ENCODE measurements at places on chromosomes 16 and 17.

DNA sequence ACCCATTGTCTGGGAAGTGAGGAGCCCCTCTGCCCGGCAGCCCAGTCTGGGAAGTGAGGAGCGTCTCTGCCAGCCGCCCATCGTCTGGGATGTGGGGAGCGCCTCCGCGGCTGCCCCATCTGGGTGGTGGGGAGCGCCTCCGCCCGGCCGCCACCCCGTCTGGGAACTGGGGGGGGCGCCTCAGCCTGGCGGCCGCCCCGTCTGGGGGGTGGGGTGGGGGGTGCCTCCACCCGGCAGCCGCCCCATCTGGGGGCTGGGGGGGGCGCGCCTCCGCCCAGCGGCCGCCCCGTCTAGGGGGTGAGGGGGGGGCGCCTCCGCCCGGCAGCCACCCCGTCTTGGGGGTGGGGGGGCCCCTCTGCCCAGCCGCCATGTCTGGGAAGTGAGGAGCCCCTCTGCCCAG is 78.4 kb downstream of the RPGRIP1L start:
- no peak for DNase-seq

DNA sequence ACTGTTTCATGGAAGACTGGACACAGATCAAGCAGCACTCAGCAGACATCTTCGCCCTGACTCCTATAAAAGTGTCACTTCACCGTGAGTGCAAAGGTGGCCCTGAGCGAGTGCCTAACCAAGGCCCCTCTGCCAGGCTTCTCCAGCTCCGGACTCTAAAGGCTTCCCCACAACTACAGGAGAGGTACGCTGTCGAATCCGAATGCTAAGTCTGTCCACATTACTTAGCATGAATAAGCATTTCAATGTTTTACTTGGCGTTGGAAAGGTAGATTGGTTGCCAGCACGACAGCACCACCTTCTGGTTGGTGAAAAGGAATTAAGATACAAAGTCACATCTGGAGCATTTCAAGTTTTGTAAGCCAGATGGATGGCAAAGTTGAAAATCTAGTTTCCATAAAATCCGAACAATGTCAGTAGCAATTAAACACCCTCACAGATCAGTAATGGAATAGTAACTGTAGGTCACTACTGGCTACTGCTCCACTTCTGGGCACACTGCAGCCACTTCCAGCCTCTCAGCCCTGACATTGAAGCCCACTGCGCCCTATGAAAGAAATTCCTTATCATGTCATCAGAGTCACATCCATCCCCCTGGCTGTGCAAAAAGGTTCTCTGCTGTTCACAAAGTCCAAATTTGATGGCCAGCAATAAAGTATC is 100.9 kb downstream of the PARN start:
- peak; percentile 27 for DNase-seq

GRCh38 chr16:59179446-59180082 is 445.4 kb upstream of the GOT2 start:
- DNase-seq: no peak

DNA sequence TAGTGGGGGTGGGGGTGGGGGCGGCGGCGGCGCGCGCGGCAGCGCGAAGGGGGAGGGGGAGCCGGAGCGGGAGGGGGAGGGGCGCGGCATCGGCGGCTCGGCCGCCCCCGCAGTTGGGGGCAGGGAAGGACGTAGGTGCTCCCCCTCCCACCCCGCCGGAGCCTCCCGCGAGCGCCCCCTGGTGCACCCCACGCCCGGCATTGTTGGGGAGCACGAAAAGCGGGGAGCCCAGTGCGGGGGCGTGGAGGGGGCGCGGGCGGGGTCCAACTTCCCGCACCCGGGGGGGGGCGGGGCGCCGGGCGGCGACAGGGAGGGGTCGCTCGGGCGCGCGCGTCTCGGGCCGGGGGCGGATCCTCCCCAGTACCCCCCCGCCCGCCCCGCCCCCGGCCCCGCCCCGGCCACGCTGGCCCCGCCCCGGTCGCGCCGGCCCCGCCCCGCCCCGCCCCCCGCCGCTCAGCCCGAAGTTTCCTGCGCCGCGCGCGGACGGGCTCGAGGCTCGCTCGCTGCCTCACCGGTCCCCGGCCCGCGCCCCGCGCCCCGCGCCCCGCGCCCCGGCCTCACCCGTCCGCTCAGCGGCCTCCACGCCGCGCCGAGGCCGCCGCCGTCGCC is at the start of gene CACNA1H:
CACNA1H (plus strand) TSS at position 456 of the 609 bp plus-strand sequence. CDS start 632 bp downstream, outside the sequence.
- no peak for DNase-seq

- DNase-seq: no peak
These were observed 473.4 kb downstream of the XYLT1 start for GRCh38 chr16:16997349-16997748.

GRCh38 chr17:29143894-29144293 is 36.3 kb downstream of the MYO18A start:
- DNase-seq: no peak

DNA sequence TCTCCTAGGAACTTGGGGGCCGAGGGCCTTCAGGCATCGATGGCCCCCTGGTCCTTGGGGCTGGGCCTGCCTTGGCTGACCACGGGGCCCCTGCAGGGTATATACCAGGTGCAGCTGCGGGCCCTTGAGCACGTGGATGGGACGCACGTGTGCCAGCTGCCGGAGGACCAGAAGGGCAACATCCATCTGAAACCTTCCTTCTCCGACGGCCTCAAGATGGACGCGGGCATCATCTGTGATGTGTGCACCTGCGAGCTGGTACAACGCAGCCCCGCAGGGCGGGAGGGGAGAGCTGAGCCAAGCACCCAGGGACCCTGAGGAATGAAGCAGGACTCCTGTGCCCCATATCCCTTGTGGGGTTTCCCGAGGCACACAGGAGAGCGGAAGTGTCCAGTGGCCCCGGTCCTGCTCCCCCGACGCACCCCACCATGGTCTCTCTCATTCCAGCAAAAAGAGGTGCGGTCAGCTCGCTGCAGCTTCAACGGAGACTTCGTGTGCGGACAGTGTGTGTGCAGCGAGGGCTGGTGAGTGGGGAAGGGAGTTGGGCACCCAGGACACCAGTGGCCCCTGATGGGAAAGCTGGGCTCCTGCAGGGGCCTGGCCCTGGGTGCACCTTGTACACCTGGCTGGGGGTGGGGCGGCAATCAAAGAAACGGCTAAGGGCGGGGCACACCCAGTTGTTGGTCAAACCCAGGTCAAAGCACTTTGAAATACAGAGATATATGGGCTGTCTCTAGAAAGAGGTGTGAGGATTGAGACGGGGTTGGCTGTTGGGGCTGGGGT is 10.6 kb downstream of the ITGB4 start:
- DNase-seq: no peak

GRCh38 chr16:10128397-10129258 is 53.6 kb downstream of the GRIN2A start:
- DNase-seq: no peak

- DNase-seq: no peak
These were observed 3.6 kb downstream of the CLUH start for GRCh38 chr17:2707721-2708584.

DNA sequence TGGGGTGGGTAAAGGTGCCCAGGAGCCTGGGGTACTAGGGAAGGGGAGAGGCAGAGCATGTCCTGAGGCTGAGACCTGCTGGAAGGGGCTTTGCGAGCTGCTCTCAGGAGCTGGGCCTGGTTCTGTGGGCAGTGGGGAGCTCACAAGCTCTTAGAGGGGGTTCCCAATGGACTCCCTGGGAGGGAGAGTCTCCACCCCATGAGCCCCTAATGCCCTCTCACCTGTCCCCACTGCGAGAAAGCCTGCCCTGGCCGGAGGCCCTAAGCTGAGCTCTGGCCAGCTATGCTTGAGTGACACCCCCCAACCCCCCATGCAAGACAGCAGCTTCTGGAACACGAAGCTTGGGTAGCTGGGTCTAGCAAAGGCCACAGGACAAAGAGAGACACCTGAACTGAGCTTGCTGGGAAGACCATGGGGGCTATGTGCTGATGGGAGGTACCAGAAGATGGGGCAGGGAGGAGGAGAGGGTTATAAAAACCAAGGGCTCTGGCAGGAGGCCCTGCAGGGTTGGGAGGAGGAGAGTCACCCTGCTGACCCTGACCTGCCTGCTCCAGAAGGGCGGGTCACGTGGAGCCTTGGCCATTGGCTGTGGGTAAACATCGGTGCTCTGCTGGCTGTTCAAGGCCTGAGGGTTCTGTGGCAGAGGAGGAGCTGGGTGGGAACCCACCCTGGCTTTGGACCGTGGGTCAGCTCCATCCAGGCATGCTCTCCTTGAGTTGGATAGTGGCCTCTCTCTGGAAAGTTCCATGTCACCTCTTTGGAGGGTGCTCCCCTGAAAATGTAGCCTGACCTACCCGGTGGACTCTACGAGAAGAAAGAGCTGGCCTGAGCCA is 106.7 kb downstream of the RAB11FIP4 start:
- no peak for DNase-seq

DNA sequence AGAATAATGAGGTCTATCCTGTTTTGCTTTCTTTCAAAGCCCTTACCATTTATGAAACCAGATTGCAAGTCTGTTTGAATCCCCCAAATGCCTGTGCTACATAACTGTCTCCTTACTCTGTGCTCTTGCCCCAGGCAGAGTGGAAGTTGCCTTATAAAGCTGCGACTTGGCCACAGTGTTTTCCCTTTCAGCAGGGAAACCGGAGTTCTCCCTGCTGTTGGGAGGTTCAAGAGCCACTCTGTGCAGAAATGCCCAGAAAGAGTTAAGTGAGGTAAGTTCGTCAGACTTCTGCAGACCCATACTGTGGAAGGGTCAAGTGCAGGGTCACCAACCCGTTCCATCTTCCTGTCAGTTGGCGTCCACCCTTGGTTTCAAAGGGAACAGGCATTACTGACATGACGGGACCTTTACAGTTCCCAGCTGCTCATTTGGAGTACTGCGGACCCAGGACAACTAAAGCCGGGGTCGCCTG is 508.9 kb downstream of the WWOX start:
- DNase-seq: no peak

- no peak for DNase-seq
These were observed 130.1 kb upstream of the SEC14L1 start for GRCh38 chr17:77010667-77011066.

GRCh38 chr17:28133562-28133970 is 91.1 kb downstream of the NLK start:
- DNase-seq: no peak

- DNase-seq: no peak
These were observed 38.3 kb downstream of the ZNF750 start for GRCh38 chr17:82801377-82801970.

DNA sequence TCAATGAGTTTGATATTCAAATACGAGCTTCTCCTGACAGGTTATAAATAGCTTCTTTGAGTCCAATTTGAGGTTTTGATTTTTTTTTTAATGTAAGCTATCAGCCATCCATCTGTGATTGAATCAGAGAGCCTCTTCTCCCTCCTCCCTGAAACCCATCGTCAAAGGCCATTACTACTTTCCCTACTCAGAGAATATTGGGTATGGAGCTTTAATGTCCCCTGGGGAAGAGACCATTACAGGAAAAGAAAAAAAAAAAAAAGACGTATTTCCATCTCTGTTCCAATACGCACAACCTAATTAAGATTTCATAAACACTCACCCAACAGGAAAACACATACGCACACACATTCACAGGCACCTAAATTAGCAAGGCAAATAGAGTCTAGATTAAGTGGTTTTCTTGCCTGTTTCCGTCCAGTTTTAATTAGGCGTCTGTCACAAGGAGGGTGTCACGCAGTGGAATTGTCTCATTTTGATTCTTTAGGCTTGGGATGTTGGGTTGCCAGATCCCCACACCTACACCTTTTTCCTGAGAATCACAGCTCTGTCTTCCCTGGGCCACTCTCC is 194.3 kb upstream of the RPL38 start:
- peak; percentile 17 for DNase-seq

DNA sequence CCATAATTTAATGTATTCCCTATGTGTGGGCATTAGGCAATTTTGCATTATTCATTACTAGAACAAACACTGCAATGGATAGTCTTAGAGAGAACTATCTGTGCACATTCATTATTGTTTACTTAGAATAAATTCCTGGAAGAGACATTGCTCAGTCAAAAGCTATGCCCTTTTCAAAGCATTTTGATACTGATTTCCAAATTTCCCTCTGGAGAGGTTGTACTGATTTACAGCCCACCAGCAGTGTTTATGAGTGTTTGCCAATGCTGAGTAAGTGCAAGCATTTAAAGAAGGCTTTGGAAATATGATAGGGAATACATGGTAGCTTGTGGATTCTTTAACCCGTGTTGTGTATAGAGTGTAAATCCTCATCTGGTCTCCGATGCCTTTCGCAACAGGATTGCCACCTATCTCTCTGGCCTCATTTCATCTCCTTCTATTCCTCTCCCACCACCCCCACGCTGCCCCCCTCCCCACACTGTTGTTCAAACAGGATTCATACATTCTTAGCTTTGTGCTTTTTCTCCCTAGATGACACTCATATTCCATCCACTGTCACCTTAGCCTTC is 33.4 kb upstream of the MMD start:
- DNase-seq: no peak

- DNase-seq: no peak
These were observed 63.8 kb downstream of the SMPD3 start for GRCh38 chr16:68384288-68385161.

GRCh38 chr16:85210423-85211169 is 98.3 kb upstream of the CIBAR2 start:
- no peak for DNase-seq

GRCh38 chr17:78112518-78113471 is 15.8 kb downstream of the TMC6 start:
- no peak for DNase-seq

GRCh38 chr16:3202903-3203539 is 15.0 kb downstream of the OR1F1 start:
- no peak for DNase-seq

GRCh38 chr17:21539146-21539545 is 153.2 kb upstream of the KCNJ18 start:
- no peak for DNase-seq

GRCh38 chr16:50121721-50122445 is 31.2 kb upstream of the TENT4B start:
- DNase-seq: no peak

GRCh38 chr16:47374629-47375028 is 86.2 kb downstream of the ITFG1 start:
- no peak for DNase-seq

DNA sequence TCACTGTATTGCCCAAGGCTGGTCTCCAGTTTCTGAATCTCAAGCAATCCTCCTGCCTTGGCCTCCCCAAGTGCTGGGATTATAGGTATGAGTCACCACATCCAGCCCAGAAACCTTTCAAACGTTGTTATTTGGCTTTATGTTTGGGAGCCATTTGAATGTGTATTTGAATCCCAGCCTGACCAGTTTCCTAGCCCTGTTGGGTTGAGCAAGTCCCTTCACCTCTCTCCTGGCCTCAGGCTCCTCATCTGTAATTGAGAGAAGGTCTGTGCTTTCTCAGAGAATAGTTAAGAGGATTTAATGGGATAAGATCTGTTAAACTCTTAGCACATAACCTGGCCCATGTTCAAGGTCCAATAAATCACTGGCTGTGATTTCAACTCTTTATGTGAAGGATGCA is 385.8 kb upstream of the RBFOX1 start:
- no peak for DNase-seq
